ENCODE measurements at places on chromosomes 2 and 18. TPM values are rescaled to one million over a fixed set of nuclear protein-coding genes. Genes with fewer than 3 reads are reported as not detected.

GRCh38 chr2:200471928-200472645 lies 37.8 kb downstream of the KCTD18 start:
- no peak overlapping the region for H3K4me3 ChIP-seq
- DNase-seq: no peak
- H3K4me1 ChIP-seq: peaks cover 39% of the 10 kb centered on the region
- no peak overlapping the region for H3K27ac ChIP-seq

DNA sequence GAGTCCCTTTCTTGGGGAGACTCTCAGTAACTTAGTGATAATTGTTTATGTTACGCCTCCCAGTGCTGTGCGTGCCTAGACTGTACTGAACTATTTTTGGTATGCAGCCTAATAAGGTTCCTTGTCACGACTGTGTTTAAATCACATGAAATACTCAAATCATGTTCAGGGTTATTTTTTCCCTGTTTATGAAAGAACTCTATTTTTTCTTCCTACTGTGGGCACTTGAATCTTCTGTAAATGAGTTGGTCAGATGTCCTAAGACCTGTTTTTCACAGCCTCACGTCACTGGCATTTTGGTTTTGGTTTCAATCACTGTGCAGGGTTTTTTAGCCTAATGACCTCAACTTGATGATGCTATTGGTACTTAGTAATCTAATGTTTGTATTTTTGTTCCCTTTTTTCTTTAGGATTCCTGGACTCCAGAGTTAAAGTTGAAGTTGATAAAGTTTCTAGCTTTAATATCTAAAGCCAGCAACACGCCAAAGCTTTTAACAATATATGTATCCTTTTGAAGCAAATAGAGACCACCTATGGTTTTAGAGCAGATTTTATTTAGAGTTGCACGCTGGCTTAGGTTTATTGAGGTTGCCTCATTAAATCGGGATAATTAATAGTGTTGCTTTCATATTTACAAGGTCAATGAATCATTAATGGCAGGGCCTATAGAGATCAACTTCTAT lies 24.0 kb downstream of the ARMC9 start:
- no peak overlapping the region for H3K4me3 ChIP-seq
- no peak for DNase-seq
- peaks cover 11% of the 10 kb centered on the region for H3K36me3 ChIP-seq
- H3K4me1 ChIP-seq: peaks cover 6% of the 10 kb centered on the region

DNA sequence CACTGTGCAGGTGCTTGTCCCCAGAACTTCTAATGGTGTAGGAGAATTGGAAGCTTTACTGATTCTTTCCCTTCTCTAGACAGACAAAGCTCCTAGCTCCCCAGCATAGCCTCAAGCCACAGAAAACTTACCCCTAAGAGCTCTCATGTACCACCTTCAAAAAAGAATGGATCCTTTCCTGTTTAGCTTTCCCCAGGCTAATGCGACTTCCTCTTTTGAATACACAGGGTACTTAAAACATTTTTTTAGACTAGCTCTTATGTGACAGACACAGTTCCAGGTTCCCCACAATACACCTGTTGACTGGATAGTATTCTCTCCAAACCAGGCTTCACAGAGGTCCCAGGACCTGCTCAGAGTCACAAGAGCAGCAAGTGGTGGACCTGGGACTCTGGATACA lies 8.3 kb downstream of the CTAGE1 start:
- no peaks in the 10 kb centered on the region for H3K4me1 ChIP-seq
- no peak overlapping the region for H3K27ac ChIP-seq
- H3K36me3 ChIP-seq: no peaks in the 10 kb centered on the region
- DNase-seq: no peak
- H3K27me3 ChIP-seq: no peaks in the 10 kb centered on the region
- H3K4me3 ChIP-seq: no peak overlapping the region

DNA sequence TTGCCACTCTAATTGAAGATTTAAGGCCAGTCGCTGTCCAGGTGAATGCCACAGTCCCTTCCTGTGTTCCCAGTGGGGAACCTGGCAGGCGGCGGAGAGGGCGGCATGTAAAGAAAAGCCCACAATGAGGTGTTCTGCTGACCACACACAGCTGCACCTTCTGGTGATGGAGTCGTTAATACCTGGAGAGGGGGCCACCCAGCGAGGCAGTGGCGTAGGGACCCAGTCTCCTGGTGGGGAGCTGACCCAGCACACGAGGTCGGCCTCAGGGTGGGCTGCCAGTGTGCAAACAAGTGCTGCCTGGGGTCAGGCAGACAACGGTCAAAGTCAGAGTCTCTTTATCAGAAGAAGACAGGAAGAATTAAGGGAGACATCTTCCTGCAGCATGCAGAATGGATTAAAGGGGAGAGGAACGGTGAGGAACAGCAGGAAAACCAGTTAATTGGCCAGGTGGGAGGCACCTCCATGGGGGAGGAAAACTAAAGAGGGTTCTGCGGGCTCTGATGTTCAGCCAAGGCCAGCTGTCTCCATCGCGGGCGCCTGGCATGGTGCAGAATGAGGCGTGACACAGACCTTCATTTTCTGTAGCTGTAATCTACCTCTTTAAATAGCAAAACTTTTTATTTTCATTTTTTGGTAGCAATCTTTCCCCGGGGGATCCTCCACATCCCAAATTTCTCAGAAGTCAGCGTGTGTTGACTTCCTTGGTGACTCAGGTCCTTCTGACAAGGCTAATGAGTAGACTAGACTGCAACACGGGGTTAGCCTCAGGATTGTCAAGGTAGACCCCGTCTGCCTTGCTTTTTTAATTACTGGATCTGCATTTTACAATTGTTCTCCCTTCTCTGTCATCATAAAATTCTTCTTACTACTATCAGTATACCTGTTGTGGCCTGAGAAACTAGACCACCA lies 78.3 kb downstream of the SMAD7 start:
- no peak overlapping the region for H3K27ac ChIP-seq
- H3K36me3 ChIP-seq: no peaks in the 10 kb centered on the region
- no peaks in the 10 kb centered on the region for H3K27me3 ChIP-seq

- peak; percentile 89 for DNase-seq
Observed at GRCh38 chr2:44869761-44870160, 71.7 kb upstream of the SIX3 start.

LYPD6 gene
- 10.4 TPM for total RNA-seq

DCC gene
- 0.35 TPM for total RNA-seq

TBR1 gene
- total RNA-seq: 0.13 TPM

PTPRM gene
- 11.0 TPM for total RNA-seq

TXNDC2 gene
- total RNA-seq: 0.06 TPM

MYO5B gene
- 39.1 TPM for total RNA-seq

Data from SJCRH30 (cell line).